Stimulated activated CD4-positive, alpha-beta T cell treated with anti-CD3 and anti-CD28 coated beads, Interleukin-1b, Interleukin-23, amount 100 ng/mL, for 1 hour (primary cell): ENCODE measurements at places on chromosomes 6 and 20.

DNA sequence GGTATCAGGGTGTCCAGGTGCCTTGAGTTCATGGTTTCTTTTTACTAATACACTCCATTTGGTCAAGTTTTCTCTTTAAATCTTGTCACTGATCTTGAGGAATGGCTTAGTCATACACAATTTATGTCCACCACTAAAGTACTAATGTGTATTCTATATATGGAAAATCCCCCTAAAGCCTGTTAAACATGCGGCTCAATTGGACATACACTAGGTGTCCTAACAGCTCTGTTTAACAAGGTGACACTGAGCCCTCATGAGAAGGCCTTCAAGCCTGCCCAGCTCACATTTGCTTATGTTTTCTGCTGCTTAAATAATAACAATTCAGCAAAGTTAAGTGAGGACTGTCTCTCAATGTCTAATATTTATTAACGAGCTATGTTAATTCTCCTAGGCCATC lies 31.5 kb downstream of the PDE7B start:
- no peak for DNase-seq

- DNase-seq, result no peak
These were observed 61.2 kb downstream of the VEGFA start for GRCh38 chr6:43831191-43831590.

DNA sequence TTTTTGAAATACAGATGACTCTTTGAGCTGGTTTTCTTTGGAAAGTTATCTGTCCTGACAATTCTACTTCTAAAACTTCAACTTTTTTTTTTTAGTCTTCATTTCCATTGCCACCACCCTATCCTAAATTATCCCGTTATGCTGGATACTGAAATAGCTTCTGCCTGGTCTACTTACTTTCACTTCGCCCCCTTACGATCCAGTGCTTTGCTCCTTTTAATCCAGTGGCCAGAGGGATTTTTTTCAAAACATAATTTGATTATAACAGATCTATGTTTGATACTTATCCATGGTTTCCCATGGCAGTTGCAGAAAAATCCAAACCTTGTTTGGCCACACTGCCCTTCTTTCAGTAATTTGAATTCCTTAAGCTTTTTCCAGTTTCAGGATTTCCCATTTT lies 27.4 kb downstream of the ASXL1 start:
- DNase-seq, result no peak

DNA sequence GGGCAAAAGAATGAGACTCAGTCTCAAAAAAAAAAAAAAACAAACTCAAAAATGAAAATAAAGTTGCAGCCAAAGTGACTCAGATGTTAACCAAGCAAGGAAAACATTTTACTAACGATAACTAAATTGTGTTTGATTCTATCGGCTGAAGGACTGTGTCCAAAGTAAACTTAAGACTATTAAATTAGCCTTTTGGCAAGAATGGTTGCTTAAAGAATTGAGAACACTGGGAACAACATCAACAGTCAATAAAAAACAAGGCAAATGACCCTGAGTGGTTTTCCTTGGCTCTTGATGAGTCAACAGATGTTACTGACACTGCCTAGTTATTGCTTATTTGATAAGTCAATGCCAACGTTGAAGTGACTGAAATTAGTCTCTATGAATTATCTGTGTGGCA lies 36.7 kb downstream of the POU3F2 start:
- no peak for DNase-seq

- DNase-seq, result no peak
These were observed 54.3 kb downstream of the NUS1 start for GRCh38 chr6:117729613-117730012.

GRCh38 chr6:119312875-119313338 lies 36.7 kb downstream of the MAN1A1 start:
- no peak for DNase-seq

GRCh38 chr20:60210779-60211617 lies 252.8 kb downstream of the CDH26 start:
- DNase-seq, result peak; percentile 18

- DNase-seq, result no peak
These were observed 351.9 kb upstream of the PRND start for GRCh38 chr20:4369798-4370124.

DNA sequence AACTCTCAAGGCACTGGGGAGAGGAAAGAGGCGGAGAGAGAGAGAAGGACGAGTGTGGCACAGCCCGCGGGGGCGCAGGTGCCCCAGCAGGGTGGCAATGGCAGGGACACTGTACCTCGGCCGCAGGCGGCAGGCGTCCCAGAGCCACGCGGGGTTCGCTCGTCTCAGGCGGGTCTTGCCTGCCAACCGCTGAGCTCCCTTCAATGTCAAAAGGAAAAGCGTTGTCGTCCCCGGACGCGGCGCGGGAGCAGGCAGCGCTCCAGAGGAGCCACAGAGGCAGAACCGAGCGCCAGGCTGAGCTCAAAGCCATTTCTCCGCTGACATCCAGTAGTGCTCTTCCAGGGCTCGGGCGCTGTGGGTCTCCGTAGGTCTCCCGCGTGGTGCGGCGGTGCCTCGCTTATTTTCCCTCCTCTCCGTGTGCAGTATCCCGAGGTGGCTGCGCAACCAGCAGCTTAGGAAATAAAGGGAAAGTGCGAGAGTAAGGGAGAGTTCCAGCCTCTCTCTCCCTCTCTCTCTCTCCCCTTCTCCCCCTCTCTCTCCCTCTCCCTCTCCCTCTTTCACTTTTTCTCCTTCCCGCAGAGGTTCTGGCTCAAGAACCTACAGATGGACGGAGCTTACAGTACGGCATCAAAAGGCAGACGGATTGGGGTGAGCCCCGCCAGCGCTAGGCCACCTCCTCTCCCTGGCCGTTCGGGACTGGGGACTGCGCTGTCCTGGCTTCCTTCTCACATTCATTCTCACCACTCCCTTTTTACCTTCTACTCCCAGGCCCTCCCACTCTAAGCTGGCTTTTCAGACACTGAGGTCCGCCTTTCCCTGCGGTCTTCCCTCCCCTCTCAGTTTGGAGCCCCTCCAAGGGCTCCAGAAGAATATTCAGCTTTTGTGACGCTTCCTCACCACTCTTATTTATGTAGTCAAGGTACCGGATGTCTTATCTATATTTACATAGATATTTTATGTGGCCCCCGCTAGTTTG lies at the start of gene LAMA4:
Gene LAMA4 (minus strand): TSS at position 727 of the 976 bp plus-strand sequence. CDS start 417 bp downstream, at position 310.
- DNase-seq, result no peak
